ENCODE measurements at places on chromosomes 11 and 22.
A peak's percentile ranks its signal among the peaks of the same experiment; 100 is the strongest.

DNA sequence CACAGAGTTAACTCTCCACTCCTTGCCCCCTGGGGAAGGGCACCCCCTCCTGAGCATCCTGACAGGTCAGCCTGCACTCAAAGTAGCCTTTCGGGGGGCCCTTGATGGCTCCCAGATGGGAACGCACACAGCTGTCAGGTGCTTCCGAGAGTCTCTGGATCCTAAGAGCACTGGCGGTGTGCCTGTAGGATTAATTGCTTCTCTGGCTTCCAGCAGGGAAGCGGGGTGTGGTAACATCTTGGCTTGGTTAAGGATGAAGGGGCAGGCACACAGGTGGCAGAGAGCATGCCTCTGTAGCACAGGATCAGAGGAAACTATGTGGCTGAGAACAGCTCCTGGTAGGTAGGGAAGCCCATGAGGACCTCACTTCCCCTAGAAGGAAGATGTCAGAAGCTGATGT, 199.8 kb downstream of the MIAT start:
- no peak for DNase-seq

DNA sequence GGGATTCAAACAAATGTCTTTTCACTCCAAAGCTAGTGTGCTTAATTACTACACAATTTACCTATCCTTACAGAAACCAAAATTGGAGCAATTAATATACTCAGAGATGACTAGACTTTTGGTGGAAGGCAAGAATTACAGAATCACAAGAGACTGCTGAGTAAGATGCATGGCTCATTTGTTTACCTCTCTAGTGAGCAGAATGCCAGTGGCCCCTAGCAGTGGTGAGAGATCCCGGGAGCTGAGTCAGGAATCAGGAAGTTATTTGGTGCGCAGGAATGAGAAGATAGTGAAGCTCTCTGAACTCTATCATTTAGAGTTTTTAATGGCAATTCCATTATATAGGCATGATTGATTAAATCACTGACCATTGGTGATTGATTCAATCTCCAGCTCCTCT, 188.9 kb upstream of the SESN3 start:
- no peak for DNase-seq

DNA sequence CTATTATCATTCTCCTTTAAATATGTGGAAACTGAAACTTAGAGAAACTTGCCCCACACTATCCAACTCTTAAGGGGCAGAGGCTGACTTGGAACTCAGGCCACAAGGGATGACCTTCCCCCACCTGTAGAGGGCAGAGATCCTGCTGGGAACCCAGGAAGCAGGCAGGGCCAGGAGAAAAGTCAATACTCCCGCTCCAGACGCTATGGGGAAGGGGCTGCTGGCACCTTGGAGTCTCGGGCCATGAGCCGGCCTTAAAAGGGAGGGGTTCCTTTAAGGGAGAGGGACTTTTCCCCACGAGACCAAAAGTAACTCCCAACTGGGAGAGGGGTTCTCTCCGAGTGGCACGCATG, 620 bp upstream of the ANO5 start:
- no peak for DNase-seq

GRCh38 chr11:64152841-64153691, 12.8 kb downstream of the MACROD1 start:
- peak; percentile 52 for DNase-seq

DNA sequence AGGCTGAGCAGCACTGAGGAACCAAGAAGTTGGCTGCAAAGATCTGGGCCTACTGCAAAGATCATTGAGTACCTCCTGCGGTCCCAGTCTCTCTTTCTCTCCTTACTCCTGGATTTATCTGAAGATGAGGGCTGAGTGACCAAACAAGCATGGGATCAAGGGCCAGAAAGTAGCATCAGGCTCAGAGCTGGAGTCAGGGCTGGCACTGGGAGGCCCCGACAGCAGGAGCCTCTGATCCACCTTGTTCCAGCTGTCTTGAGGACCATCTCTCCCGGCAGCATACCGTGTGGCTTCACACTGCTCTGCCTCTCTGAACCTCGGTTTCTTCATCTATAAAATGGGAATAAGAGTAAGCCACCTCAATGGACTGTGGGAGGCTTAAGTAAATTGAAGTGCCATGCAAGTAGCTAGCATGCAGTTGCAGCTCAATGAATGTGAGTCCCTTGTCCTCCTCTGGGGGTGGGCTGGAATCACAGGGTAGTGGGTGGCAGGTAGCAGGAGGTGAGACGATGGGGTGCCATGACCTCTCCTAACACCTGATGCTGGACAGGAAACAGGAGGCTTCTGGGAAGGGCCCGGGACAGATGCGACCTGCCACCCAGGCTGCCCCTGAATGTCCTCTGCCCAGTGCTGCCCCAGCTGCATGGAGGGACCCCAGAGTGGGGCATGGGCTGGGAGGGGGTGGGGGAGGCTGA, 52.5 kb upstream of the PRDM11 start:
- DNase-seq: no peak

- DNase-seq: no peak
These were observed 1.4 kb downstream of the PSMA1 start for GRCh38 chr11:14518820-14519219.

GRCh38 chr11:2208691-2209369, 37.2 kb upstream of the TH start:
- DNase-seq: no peak

- DNase-seq: no peak
These were observed 21.7 kb upstream of the NRGN start for GRCh38 chr11:124717786-124718651.

DNA sequence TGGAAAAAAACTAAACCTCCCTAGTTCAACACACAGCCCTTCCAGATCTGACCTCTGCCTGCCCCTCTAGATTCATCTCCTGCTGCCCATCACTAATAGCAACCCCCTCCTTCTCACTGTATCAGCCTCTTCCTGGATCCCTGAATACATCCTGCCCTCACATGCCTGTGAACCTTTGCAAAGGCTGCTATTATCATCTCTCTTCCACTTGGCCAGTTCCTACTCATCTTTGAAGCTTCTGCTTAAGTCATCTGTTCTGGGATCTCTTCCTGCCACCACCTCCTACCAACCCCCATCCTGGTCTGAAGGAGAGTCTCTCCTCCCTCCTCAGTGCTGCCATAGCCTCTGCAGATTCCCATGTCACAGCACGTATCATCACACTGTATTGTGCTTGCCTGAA, 38.0 kb upstream of the AMOTL1 start:
- no peak for DNase-seq

- no peak for DNase-seq
These were observed 22.9 kb downstream of the RPUSD4 start for GRCh38 chr11:126188332-126189108.

- DNase-seq: no peak
These were observed 9.3 kb upstream of the TYR start for GRCh38 chr11:89168396-89168795.

- DNase-seq: no peak
These were observed 9.9 kb upstream of the AIFM3 start for GRCh38 chr22:20957102-20957682.

GRCh38 chr11:10474551-10474950, 19.5 kb downstream of the AMPD3 start:
- no peak for DNase-seq

DNA sequence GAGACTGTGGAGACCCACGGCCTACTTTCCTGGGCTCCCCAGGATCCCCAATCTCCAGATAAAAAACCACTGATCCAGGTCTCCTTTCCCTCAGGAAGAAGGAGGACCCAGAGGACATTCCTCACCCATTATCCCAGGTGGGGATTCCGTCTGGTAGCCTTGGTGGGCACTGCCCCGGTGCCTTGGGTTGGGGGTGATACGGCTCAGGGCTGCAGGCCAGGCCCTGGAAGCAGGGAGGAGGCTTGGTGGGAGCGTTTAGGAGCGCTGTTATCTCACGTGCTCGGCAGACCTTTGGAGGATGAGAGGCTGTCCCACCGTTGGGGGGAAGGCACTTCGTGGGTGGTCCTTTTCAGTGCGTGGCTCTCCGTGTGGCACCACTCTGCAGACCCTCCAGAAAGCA, 926.3 kb downstream of the BRD1 start:
- DNase-seq: no peak

- DNase-seq: no peak
These were observed 92.0 kb downstream of the PPP6R3 start for GRCh38 chr11:68552542-68552941.

DNA sequence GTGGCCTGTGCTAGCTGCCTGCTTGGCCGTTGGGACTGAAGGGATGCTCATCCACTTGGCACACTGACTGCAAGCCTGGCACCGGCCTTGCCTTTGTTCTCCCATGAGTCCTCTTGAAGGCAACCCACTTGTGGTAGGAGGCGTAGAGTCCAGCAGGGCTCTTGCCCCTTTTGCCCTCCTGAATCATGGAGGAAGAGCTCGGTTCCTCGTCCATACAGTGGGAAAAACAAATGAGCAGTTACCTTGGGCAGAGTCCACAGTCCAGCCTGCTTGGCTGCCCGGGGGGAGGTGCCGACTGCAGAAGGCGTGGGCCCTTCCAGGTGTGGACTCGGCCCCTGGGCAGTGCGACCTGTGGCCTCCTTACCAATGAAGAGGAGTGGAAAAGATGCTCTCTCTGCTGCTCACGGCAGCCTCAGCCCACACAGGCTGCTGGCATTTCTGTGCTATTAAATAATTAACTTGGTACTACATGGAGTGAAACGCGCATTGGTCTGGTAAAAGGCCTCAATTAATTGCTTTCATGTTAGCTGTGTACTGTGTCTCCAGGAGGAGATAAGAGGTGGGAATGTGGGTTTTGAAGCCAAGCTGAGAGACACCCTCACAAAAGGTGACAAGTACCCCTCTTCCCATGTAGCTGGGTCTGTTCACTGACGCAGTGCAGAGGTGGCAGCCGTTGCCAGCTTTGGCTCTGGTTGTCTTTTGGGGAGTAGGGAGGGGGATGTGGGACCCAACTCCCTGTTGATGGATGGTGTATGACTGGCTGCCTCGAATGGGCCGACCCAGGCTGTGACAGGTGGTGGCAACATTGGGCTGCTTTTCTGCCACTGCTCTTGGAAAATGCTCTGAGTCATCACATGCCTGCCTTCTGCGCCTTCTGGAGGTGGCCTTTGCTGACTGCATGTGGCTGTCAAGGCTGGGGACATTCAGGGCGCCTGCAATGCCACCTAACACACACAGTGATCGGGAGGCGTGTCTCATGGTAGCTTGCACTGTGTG, 26.8 kb upstream of the B3GAT1 start:
- DNase-seq: no peak

DNA sequence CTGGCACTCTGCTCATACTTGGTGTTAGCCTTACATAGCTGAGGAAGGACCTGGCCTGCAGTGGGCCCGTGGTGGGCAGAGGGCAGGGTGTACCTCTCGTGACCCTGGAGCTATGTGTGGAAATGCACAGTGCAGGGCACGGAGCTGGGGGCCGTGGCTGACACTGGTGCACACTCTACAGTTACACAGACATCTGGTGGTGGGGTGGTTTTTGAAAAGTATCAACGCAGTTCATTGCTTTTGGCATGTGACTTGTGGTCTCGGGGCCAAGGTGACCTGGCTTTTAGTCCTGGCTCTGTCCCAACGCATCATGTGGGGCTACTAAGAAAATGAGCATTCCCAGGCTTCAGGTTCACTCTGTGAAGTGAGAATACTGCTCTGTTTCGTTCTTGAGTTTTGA, 553.6 kb downstream of the NTM start:
- DNase-seq: no peak

DNA sequence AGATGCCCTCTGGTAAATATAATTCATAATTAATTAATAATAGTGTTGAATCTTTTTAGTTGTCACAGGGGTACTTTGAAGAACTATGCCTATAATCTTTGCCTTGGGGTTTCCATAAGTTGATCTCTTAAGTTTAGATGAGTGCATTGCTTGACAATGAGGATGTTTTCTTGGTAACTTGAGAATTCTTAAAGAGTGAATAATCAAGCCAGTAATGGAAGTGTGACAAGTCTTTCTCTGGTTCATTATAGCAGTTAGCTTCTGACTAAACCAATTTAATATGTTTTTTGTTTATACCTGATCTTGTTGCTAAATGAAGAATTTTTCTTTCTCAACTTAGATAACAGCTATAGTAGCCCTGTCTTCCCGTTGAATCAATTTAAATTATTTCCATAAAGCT, 46.2 kb downstream of the ATXN10 start:
- DNase-seq: no peak

- DNase-seq: no peak
These were observed 163.8 kb upstream of the BDNF start for GRCh38 chr11:27864091-27864491.

GRCh38 chr11:17558916-17559315, 11.9 kb downstream of the OTOG start:
- DNase-seq: no peak

DNA sequence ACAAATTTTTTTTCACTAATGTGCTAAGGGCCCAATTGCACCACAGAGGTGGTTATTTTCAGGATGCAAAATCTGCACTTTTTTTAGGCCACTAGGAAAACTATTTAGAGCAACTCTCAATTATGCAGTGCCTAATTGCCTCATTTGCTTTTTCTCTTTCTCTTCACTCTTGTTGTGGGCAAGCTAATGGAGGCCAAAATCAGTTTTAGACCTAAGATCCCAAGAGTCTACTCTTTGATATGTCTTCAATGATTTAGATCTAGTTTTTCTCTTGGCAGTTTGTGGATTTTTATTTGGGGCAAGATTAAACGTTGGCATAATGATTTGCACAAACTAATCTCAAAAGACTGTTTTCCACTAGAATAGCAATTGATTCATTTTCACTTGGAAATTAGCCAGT, 1996.9 kb downstream of the LRRC4C start:
- no peak for DNase-seq

DNA sequence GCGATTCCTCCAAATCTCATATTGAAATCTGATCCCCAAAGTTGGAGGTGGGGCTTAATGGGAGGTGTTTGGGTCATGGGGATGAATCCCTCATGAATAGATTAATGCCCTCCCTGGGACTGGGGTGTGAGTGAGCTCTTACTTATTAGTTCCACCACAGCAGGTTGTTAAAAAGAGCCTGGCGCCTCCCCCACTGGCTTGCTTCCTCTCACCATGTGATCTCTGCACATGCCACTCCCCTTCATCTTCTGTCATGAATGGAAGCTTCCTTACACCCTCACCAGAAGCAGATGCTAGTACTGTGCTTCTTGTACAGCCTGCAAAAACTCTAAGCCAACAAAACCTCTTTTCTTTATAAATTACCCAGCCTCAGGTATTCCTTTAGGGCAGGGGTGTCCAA, 8.8 kb downstream of the RRAS2 start:
- DNase-seq: no peak

- DNase-seq: no peak
These were observed 68.2 kb downstream of the PPP2R1B start for GRCh38 chr11:111697933-111698371.

- no peak for DNase-seq
These were observed 8.0 kb downstream of the GLB1L2 start for GRCh38 chr11:134339756-134340155.

GRCh38 chr11:77884186-77884828, 63.4 kb downstream of the AAMDC start:
- DNase-seq: no peak

DNA sequence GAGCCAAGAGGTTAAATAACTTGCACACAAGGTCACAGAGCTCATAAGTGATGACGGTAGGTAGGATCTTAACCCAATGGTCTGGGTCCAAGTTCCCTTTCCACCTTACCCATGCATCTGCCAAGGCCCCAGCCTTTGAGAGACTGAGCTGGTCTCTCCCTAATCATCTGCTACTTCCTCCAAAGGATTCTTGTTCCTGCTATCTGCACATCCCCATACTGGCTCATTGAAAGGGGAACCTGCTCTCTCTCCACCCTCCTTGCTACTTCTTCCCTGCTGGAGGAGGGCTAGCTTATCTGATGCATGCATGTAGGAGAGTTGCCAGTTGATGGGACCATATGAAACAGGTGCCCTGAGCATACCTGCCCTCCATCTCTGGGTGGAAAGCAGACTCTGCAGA, 47.7 kb downstream of the COMMD9 start:
- no peak for DNase-seq

All from stimulated activated CD8-positive, alpha-beta memory T cell treated with anti-CD3 and anti-CD28 coated beads, Interleukin-7, amount 100 ng/mL, for 1 hour (primary cell).